ENCODE measurements at places on chromosomes 12 and 14.

- DNase-seq = no peak
These were observed 32.6 kb downstream of the P2RX7 start for GRCh38 chr12:121165316-121165715.

DNA sequence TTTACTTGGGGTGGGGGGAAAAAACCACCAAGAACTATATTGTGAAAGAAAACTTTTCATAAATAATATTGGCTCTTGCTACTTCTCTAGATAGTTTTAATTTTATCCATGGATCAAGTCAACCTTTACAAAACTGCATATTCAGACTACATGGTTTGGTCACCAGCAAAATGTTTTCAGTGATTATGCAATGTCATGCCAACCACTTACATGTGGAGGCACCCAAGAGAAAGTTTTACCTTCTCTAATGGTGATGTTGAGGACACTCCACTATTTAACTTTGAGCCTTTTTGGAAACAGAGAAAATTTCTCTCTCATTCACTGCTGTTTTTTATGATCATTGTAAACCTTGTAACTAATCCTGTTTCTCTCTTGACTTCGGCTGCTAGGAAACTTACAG, 21.6 kb downstream of the PLCZ1 start:
- no peak for DNase-seq

GRCh38 chr14:71539650-71540285, 392.5 kb upstream of the RGS6 start:
- DNase-seq = no peak

- no peak for DNase-seq
These were observed 587.4 kb downstream of the AACS start for GRCh38 chr12:125652681-125653080.

DNA sequence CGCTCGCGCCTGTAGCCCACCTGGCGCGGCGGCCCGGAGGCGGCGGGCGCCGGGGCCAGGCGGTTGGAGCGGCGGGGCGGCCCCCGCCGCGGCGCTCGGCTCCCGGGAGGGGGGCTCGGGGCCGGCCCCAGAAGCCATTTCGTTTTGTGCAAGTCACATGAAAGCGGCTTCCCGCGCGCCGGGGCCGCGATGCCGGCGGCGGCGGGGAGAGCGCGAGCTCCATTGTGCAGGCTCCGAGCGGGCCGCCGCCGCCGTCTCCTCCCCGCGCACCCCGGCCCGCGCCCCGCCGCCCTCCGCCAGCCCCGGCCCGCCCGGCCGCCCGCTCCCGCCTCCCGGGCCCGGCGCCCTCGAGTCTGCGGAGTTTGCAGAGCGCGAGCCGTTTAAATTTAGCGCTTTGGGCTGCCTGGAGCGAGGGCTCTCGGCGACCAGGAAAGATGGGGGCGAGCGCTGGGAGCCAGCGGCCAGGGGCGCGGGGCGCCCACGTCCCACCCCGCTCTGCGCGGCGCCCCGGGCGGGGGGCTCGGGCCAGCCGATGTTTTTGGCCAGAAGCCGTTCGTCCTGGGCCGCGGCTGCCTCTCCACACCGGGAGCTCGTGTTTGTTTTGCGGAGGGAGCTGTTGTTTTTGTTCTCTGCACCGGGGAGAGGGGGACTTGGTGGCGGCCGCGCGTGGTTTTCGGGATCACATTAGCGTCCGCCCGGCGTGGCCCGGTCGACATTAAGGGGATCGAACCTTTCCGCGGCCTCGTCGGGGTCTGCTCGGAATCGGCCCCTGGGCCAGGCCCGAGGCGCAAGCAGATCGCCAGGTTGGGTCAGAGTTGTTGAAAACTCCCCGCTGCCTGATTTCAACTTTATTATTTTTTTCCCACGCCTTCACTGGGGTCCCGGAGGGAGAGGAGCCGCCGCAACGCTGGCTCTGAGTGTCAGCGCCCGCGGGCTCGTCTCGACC, 982 bp downstream of the BCL7A start:
- DNase-seq = no peak

DNA sequence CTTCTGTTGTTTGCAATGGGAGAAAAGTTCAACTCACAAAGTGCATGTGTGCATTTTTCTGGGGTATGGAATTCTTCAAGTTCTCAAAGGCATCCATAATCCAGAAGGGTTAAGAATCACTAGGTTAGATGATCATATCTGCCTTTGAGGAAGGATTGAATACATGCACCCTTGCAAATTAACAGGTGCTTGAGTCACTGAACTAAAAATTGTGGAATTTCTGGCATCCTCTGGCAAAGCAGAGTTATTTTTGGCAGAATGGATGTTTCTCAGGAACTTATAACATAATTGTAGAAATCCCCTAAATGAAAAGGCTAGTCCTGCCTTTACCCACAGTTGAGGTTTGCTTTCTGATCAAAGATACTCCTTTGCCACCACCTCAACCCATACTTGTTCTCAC, 136.5 kb upstream of the DYRK2 start:
- no peak for DNase-seq

GRCh38 chr14:68786491-68787091, 6.3 kb downstream of the ZFP36L1 start:
- no peak for DNase-seq

DNA sequence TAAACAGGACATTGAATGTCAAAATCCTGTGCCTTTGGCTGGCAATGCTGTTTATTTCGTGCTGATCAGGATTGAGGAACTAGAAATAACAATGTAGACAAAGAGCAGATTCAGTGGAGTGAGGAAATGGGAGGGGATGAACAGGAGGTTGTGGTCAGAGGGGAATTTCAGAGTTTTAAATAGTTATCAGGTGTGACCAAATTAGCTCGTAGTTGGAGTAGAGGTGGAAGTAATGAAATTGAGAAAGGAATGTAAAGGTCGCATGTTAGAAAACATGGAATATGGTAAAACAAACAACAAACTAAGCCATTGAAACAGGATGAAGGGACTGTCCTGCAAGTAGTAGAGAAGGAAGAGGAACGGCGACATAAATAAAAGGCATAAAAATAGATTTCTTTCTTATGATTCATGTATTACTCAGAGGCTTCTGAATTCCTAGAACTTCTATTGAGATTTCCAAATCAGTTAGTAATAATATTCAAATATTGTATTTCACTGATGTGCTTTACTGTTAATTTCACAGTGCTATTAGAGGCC, 9.5 kb upstream of the SAV1 start:
- no peak for DNase-seq

- DNase-seq = no peak
These were observed 483 bp downstream of the POC1B start for GRCh38 chr12:89525305-89525823.

GRCh38 chr12:32754111-32754510, 1.6 kb downstream of the YARS2 start:
- no peak for DNase-seq

- DNase-seq = no peak
These were observed 74.6 kb upstream of the TBX5 start for GRCh38 chr12:114480337-114481199.

DNA sequence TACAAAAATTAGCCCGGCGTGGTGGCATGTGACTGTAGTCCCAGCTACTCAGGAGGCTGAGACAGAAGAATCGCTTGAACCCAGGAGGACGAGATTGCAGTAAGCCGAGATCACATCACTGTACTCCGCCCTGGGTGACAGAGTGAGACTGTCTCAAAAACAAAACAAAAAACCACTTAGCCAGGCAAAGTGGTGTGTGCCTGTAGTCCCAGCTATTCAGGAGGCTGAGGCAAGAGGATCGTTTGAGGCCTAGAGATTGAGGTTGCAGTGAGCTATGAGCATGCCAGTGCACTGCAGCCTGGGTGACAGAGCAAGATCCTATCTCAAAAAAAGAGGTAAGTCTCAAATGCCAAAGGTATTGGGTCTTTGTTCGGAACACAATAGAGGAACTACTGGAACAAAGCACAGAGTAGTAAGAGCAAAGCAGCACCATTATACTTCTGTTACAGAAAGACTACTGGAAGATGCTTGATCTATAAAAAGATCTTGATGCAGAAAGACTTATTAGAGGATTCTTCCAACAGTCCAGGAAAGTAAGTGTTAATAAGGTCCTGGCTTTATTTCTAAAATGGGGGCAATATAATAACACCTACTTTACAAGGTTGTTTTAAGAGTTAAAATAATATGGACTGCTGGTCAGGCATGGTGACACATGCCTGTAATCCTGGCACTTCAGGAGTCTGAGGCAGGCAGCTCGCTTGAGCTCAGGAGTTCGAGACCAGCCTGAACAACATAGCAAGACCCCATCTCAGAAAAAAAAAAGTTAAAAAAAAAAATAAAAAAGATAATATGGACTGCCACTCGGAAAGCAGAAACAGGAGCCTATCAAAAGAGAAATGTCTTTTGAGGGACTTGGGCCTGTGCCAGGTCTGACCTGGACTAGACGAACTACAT, 29.9 kb downstream of the BTBD7 start:
- DNase-seq = no peak

- DNase-seq = no peak
These were observed 1105.5 kb downstream of the TMEM121 start for GRCh38 chr14:106631879-106632278.

GRCh38 chr14:93986955-93987354, 10.1 kb upstream of the CCDC197 start:
- DNase-seq = no peak

DNA sequence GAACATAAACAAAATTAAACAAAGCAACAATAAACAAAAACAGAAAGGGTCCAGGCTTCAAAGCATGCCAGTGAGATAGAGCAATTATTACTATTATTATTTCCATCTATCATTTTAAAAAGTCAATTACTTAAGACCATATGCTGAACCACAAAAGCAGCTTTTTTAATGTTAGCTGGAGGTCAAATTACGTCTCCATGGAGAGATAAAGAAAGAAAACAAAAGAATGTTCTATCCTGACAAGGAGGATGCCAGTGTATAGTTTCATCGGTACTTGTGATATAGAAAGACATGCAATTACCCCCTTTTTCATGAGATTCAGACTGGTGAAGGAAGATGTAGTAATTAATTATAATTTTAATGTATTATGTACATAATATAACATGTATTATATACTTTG, 81.6 kb upstream of the DCN start:
- no peak for DNase-seq

DNA sequence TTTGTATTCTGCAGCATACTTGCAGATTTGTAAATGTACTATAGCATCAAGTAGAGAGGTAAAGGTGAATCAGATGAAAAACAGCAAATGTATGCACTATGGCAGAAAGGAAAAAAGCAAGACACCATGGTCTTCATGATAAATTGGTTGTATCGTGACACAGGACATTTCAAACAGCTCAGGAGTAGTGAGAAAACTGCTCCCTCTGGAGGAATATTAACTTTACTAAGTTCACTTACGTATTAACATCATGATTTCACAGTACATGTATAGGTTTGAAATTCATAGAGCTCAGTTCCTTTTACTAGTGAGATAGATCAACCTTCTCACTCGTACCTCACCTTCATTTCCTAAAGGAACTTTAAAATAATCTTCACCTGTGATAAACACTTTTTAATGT, 6.5 kb downstream of the MBIP start:
- DNase-seq = no peak

GRCh38 chr14:100726550-100727085, at the start of gene DLK1:
DLK1 (plus strand) TSS chr14:100726892; CDS start chr14:100727069, 177 bp downstream.
- no peak for DNase-seq

DNA sequence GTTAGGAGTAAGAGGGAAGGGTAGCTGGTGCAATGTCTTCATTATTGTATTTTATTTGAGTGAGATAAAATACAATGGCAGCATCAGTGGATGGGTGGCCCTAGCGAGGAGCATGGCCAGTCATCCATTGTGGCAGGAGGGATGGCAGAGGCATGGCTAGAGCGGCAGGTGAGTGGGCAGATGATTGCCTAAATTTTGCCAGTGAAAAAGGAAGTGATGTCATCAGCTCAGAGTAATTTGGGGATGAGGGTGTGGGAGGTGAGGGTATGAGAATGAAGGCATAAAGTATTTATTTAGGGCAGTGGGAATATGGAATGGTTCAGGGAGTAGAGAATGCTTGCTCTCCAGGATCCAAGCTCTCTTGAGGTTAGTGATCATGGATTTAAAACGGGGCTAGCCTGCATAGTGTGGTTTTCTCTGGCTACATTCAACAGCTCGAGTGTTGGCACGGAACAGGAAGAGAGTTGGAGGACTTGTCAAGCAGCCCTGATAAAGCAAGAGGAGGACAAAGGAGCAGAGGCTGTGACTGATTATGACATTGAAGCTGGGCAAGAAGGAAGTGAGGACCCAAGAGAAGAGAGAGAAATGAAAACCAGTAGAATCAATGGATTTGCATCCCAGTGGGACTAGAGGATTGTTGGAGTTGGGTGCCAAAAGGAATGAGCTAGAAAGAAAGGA, 18.7 kb upstream of the SERPINA6 start:
- DNase-seq = no peak

GRCh38 chr14:95523051-95523814, 6.8 kb upstream of the SYNE3 start:
- DNase-seq = no peak

GRCh38 chr14:66066981-66067776, 419.0 kb upstream of the CCDC196 start:
- no peak for DNase-seq

- no peak for DNase-seq
These were observed 23.6 kb upstream of the AMN1 start for GRCh38 chr12:31752450-31752849.

DNA sequence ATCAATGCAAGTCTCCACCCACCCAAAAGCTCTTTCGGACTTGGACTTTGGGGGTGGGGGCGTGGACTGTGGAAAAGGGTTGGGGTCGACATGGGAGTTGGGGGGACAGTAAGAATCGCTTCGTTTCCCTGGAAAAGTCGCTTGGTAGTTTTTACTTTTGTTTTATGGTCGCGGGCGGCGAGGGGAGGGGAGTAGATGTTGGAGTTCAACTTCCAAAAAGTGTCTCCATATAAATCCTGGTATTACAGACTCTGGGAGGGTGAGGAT, 568 bp upstream of the BCL11B start:
- DNase-seq = no peak

DNA sequence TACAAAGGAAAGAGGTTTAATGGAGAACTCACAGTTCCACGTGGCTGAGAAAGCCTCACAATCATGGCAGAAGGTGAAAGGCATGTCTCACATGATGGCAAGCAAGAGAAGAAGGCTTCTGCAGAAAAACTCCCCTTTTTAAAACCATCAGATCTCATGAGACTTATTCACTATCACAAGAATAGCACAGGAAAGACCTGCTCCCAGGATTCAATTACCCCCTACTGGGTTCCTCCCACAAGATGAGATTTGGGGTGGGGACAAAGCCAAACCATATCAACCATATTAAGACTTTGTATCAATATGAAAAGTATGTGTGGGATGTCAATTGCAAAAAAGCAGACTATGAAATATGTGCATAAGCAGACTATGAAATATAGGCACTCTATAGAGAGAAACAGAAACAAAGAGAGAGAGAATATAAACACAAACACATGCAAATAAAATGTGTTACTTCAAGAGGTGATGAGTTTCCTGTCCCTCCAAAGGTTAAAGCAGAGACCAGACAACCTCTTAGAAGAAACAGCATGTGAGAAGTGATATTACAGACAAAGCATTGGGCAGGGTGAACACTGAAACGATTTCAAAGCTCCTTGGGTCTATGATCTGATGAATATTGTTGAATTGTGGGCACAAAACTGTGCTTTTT, 151.2 kb upstream of the KRR1 start:
- no peak for DNase-seq

GRCh38 chr14:55086938-55087337, 35.5 kb downstream of the MAPK1IP1L start:
- DNase-seq = no peak

GRCh38 chr12:53677800-53678148, 1.9 kb upstream of the ATP5MC2 start:
- no peak for DNase-seq
